NCI-H2171 (cell line): ENCODE measurements at places on chromosomes 1 and 21.

DNA sequence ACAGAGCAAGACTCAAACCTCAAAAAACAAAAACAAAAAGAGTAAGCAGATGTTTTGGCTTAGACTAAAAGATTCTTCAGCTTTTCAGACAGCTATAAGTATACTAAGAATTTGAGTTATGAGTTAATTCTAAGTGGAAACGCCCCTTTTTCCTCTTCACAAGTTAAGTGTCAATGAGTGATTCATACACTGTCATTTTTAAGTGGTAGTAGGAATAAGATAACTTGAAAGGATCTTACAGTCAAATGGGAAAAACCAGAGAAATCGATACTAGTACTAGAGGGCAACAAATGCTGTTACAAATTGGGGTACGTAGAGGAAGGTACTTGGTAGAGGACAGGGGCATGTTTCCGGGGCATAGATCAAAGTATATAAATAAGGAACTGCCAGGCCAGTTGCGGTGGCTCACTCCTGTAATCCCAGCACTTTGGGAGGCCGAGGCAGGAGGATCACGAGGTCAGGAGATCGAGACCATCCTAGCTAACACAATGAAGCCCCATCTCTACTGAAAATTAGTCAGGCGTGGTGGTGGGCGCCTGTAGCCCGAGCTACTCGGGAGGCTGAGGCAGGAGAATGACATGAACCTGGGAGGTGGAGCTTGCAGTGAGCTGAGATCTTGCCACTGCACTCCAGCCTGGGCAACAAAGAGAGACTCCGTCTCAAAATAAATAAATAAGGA lies 7.4 kb downstream of the H3-3A start:
- DNase-seq: no peak

DNA sequence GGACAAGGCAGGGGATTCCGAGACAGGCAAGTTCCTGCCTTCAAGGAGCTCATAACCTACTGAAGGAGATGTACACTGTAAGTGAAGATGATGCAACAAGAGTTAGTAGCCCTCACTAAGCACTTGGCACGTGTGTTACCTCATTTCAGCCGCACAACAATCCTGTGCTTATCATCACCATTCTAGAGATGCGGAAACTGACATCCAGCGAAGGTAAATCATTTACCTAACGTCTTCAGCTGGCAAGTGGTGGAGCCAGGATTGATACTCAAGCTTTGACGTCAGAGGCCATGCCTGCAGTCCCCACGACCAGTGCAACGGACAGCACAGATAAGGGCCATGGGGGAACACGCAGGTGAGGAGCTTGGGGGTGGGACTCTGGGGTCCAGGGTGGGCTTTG lies 2.9 kb upstream of the UBXN10 start:
- no peak for DNase-seq

GRCh38 chr1:54768093-54768492 lies 3.8 kb upstream of the PARS2 start:
- DNase-seq: no peak

GRCh38 chr1:234979296-234980279 lies 149.0 kb downstream of the TOMM20 start:
- DNase-seq: no peak

- no peak for DNase-seq
These were observed 51.6 kb downstream of the FAM163A start for GRCh38 chr1:179794669-179795068.

DNA sequence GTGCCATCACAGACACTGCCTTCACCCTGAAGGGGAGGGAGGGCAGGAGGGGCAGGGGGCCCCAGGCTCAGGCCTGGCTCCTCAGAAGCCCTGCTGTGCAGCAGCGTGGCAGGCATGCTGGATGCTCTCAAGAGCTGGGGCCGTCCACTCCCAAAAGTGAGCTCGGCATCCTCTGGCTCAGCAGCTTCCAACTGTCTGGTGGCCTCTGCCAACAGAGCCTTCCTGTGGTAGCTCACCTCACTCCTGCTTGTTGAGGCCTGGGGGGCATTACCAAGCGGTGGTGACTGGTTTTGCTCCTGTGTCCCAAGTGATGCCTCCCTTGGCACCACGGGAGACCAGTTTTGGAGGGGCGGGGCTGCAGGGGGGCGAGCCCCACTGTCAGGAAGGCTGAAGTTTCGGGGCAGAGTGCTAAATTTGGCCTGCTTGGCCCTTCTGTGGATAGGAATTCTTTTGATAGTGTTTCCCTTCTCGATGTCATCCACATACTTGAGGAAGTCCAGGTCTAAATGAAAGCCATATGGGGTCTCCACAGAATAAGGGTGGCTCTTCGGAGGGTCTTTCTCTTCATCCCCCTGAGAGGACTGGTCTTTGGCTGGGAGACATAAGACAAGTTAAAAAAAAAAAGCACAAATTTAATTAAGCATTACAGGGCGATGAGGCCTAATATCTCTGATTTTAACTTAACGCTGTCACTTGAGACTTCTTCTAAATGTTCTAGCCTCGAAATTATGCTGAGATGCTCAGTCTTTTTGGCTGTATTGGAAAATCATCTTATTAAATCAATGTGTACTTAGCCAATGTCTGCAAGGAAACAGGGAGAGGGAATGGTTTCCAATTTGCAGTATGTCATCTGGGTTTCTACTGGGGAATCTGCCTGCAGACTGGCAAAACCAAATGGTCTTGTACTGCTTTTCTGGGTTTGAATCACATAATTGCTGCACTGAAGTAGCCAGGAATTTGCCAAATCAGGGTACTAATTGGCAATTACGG lies 44.4 kb downstream of the KANK4 start:
- DNase-seq: no peak

- no peak for DNase-seq
These were observed 694 bp downstream of the TMEM167B start for GRCh38 chr1:109091078-109091838.

DNA sequence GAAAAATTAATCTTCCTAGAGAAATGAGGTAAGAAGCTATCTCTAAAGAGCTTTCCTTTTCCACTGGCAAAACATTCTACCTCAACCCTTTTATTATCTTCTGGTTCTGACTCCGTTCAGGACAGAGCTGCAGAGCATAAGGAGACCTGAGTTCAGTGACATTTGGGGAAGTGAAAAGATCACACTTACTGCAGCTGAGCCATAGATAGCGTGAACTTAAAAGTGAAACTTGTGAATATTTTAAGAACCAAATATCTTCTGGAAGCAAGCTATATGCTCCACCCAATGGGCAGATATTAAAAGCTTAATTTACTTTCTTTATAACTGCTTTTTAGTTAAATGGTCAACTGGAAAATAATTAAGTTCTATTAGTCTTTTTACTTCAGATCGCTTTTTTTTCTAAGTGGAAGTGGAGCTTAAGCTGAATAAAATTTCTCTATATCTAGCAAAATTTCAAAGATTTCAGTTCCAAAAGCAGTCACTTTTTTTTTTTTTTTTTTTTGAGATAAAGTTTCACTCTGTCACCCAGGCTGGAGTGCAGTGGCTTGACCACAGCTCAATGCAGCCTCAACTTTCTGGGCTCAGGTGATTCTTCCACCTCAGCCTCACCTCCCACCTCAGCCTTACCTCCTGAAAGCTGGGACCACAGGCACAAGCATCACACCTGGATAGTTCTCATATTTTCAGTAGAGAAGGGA lies 11.9 kb downstream of the PTPN22 start:
- no peak for DNase-seq

DNA sequence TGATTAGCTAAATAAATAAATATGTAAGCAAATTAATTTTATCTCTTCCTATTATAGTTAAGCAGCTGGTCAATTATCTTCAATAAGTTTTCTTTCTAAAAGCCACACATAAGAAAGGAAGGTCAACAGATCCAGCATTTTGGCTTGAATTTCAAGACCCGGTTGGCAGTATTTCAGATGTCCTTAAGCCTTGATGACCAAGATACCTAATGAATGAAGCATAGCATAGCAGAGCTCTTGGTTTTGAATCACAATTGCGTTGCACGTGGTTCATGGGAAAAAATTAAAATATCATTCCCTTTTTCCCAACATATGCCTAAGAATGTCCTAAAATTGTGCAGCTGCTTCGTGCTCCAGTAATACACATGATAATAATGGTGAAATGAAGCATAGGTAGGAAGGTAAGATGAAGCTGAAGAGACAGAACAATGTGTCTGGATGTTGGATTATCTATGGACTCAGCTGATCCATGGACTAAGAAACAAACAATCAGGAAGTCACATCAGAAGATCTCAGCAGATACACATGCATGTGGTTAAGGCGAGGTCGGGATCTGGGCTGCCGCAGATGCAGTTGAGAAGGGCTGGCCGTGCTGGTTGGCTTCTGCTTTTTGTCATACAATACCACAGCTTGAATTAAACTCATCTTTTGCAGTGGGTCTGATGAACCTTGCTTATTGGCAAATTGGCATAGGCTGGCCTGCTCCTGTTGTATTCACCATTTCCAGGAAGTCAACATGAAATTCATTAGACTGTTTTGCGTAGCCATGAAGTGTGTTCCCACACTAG lies 284.9 kb upstream of the RUNX1 start:
- no peak for DNase-seq

DNA sequence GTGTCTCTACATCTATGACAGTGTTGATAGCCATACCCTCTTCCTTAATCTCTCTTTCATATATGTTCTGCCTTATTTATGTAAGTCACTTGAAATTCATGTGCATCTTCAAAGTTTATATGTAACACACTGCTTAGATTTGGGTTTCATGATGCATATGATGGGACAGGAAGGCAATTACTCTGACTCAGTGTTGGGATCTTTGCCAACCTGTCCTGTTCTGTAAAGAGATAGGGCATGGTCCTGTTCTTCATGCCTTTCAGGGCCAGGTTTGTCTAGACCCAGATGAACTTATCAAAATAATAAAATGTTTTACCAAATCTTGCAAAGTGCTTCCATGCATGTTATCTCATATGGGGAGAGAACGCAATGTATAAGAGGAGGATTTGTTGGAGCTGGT lies 69.5 kb downstream of the TMPRSS15 start:
- no peak for DNase-seq
